ENCODE measurements at places on chromosomes 6 and 20. TPM values are rescaled to one million over a fixed set of nuclear protein-coding genes. Genes with fewer than 3 reads are reported as not detected.

Gene BACH2
- 0.17 TPM for total RNA-seq

Gene BMP2
- total RNA-seq, result 10.3 TPM

Gene RAD21L1
- 0.13 TPM for total RNA-seq

Gene TREM2
- not detected for total RNA-seq
